Activated CD4-positive, alpha-beta T cell treated with anti-CD3 and anti-CD28 coated beads for 36 hours (primary cell): ENCODE measurements at places on chromosomes 7 and 10. TPM values are rescaled to one million over a fixed set of nuclear protein-coding genes. Genes with fewer than 3 reads are reported as not detected.
A peak's percentile ranks its signal among the peaks of the same experiment; 100 is the strongest.

GRCh38 chr10:69214666-69215131 is 5.4 kb upstream of the HKDC1 start:
- peaks cover 43% of the 10 kb centered on the region for H3K4me1 ChIP-seq
- DNase-seq, result no peak
- H3K36me3 ChIP-seq, result no peaks in the 10 kb centered on the region
- H3K27me3 ChIP-seq, result no peaks in the 10 kb centered on the region

DNA sequence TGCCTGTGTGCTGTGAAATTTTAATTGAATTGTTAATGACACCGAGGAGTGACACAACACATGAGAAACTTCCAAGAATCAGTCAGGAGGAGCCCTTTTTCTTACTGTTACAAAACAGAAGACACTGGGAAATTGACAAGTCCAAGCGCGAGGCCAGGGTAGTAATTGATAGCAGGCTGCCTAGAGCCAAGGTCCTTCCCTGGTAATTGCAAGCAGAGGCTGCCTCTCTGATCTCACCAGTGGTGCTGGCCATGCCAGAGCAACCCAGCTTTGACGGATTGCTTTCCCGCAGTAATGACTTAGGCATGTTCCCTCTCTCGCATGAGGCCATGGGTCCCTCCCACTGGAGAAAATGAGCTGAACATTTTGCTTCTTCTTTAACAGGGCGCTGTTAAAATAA is 111.5 kb downstream of the LRMDA start:
- no peaks in the 10 kb centered on the region for H3K36me3 ChIP-seq
- H3K4me3 ChIP-seq, result no peak overlapping the region
- H3K27ac ChIP-seq, result no peak overlapping the region

- no peaks in the 10 kb centered on the region for H3K4me1 ChIP-seq
- no peak overlapping the region for H3K4me3 ChIP-seq
- peaks cover 2% of the 10 kb centered on the region for H3K27me3 ChIP-seq
- H3K36me3 ChIP-seq, result no peaks in the 10 kb centered on the region
- DNase-seq, result no peak
- H3K27ac ChIP-seq, result no peak overlapping the region
Measured at GRCh38 chr7:39033885-39034624, 56.3 kb downstream of the POU6F2 start.

- DNase-seq, result no peak
- H3K4me3 ChIP-seq, result no peak overlapping the region
- no peaks in the 10 kb centered on the region for H3K4me1 ChIP-seq
- H3K27ac ChIP-seq, result no peak overlapping the region
Measured at GRCh38 chr10:35558276-35558675, 46.9 kb upstream of the GJD4 start.

- H3K4me1 ChIP-seq, result no peaks in the 10 kb centered on the region
- no peak for DNase-seq
- H3K4me3 ChIP-seq, result no peak overlapping the region
- H3K27me3 ChIP-seq, result peaks cover 20% of the 10 kb centered on the region
Measured at GRCh38 chr10:10872035-10872673, 145.5 kb upstream of the CELF2 start.

GRCh38 chr10:86122646-86123045 is 243.9 kb downstream of the GRID1 start:
- H3K4me1 ChIP-seq, result no peaks in the 10 kb centered on the region
- DNase-seq, result no peak
- H3K4me3 ChIP-seq, result no peak overlapping the region
- H3K36me3 ChIP-seq, result no peaks in the 10 kb centered on the region
- H3K27me3 ChIP-seq, result peaks cover 5% of the 10 kb centered on the region

GRCh38 chr7:17488829-17489228 is 190.4 kb downstream of the AHR start:
- no peaks in the 10 kb centered on the region for H3K27me3 ChIP-seq
- no peaks in the 10 kb centered on the region for H3K4me1 ChIP-seq
- DNase-seq, result no peak

DNA sequence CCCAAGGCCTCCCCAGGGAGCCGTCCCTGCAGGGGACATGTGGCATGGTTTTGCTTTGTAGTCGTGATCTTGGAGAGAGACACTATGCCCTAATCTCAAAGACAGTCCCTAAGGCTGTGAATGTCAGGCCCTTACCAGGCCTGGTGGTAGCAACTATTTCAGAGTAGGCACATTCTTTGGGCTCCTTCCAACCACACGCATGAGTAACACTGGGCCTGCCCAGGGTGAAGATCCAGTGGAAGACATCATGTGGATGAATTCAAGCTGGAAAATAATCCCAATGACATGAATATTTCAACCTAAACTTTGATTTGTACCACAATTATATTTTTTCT is 39.5 kb upstream of the INSIG1 start:
- H3K36me3 ChIP-seq, result no peaks in the 10 kb centered on the region
- H3K27ac ChIP-seq, result no peak overlapping the region
- no peak overlapping the region for H3K4me3 ChIP-seq
- H3K27me3 ChIP-seq, result peaks cover 7% of the 10 kb centered on the region

DNA sequence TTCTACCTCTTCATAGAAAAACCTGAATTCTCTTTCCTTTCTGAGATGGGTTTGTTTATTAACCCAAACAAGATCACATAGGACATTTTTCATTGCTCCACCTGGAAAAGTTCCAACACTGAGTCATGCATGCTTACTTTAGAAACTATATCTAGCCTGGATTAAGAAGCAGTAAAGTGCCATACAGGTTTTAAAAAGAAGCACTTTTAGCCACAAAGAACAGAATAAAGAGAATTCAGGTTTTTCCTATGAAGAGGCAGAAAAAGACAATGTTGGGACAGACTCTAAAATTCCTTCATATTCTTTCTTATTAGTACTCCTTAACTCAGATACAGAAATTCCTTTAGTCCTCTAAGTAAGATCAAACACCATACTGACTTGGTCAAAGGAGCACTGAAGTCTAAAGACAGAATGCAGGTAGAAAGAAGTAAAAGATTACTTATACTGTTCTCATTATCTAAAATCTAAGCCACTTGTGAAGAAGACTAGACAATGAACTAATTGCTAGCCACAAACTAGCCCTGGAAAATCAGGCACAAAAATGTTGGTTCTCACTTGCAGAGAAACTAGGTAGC is 241.3 kb downstream of the ANK3 start:
- no peak overlapping the region for H3K4me3 ChIP-seq
- H3K27me3 ChIP-seq, result no peaks in the 10 kb centered on the region
- peaks cover 28% of the 10 kb centered on the region for H3K36me3 ChIP-seq
- no peak for DNase-seq
- H3K27ac ChIP-seq, result no peak overlapping the region

DNA sequence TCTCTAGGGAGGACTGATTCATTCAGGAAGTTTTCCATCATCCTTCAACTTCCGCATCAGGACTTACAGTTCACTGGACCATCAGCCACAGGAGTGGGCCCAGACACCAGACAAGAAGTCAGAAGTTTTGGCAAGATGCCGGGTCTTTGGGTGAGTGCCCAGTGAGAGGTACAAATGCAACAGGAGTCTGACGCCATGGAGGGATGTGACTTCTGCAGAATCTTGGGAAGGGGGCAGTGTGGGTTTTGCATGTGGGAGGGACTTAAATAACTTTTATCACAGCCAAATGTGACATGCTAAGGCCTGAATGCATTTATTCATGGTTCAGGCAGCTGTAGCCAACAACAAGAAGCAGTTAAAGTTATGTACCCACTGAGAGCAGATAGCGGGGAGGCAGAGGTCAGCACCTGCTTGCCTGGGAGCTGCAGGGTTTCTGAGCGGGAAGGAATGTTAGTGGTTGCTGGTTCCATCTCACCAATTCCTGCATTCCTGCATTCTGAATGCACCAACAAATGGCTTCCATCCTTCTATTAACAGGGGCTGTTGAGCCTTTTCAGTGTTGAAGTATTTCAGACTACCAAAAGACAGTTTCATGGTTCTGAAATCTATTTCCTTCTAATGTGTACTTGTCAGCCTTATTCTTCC is 375.2 kb downstream of the PAXIP1 start:
- peaks cover 2% of the 10 kb centered on the region for H3K27me3 ChIP-seq
- no peak overlapping the region for H3K27ac ChIP-seq

GRCh38 chr7:30019960-30020359 is 6.5 kb downstream of the FKBP14 start:
- peaks cover 6% of the 10 kb centered on the region for H3K36me3 ChIP-seq
- H3K27ac ChIP-seq, result no peak overlapping the region
- H3K4me1 ChIP-seq, result peaks cover 26% of the 10 kb centered on the region
- no peak overlapping the region for H3K4me3 ChIP-seq
- no peaks in the 10 kb centered on the region for H3K27me3 ChIP-seq

GRCh38 chr7:157903296-157903695 is 566.5 kb downstream of the DNAJB6 start:
- H3K4me1 ChIP-seq, result peaks cover 10% of the 10 kb centered on the region
- H3K4me3 ChIP-seq, result no peak overlapping the region
- H3K36me3 ChIP-seq, result no peaks in the 10 kb centered on the region
- H3K27me3 ChIP-seq, result no peaks in the 10 kb centered on the region
- no peak for DNase-seq

GNAI1 gene
- total RNA-seq, result 3.6 TPM

GRCh38 chr7:20216406-20217036 is 663 bp downstream of the MACC1 start:
- DNase-seq, result no peak
- H3K4me3 ChIP-seq, result no peak overlapping the region
- peaks cover 16% of the 10 kb centered on the region for H3K4me1 ChIP-seq
- no peak overlapping the region for H3K27ac ChIP-seq

- peaks cover 73% of the 10 kb centered on the region for H3K27me3 ChIP-seq
- H3K4me3 ChIP-seq, result peak within 1 kb of the TSS; percentile 59
- H3K36me3 ChIP-seq, result no peaks in the 10 kb centered on the region
- peaks cover 21% of the 10 kb centered on the region for H3K4me1 ChIP-seq
Measured at GRCh38 chr10:69573056-69573806, at the start of gene NEUROG3. Gene NEUROG3, minus strand, starts transcription at chr10:69573422. Its CDS starts 379 bp downstream, at chr10:69573043.

- peak; percentile 41 for DNase-seq
- H3K27me3 ChIP-seq, result no peaks in the 10 kb centered on the region
- H3K4me3 ChIP-seq, result peak overlapping the region; percentile 18
- H3K4me1 ChIP-seq, result peaks cover 72% of the 10 kb centered on the region
- H3K27ac ChIP-seq, result peak overlapping the region; percentile 15
Measured at GRCh38 chr7:131097662-131098376, 229.9 kb upstream of the MKLN1 start.

DNA sequence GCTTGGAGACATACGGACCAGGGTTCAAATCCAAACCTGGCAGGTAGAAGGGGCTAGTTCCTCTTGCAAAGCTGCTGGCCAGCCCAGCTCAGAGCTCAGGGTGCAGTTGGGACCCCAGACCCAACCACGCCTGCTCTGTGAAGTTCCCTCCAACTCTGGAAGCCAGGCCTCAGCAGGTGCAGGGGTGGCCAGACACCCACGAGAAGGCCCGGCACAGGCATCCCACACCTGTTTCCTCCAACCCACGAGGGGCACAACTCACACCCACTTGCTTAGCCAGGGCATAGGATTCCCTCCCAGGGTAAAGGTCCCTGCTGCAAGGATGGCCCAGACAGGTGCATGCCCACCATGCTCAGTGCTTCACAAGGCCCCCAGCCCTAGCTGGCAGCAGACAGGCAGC is 262.4 kb downstream of the GRID1 start:
- no peak overlapping the region for H3K27ac ChIP-seq

GRCh38 chr7:101542527-101543241 is 86.4 kb downstream of the MYL10 start:
- H3K4me1 ChIP-seq, result no peaks in the 10 kb centered on the region
- no peak overlapping the region for H3K4me3 ChIP-seq
- peak; percentile 85 for DNase-seq
- H3K36me3 ChIP-seq, result no peaks in the 10 kb centered on the region

DNA sequence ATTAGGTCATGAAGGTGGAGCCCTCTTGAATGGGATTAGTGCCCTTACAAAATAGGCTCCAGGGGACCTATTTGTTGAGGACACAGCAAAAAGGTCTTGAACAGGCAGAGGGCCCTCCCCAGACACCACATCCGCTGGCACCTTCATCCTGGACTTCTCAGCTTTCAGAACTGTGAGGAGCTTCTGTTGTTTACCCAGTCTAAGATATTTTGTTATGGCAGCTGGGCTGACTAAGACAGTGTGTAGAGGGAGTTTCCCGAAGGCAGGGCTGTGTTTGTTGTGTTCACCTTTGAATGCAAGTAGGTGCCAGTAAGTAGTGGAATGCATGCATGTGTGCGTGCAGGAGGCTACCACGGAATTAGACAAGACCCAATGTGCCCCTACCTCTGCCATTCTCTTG is 106.7 kb downstream of the PTPRE start:
- peaks cover 3% of the 10 kb centered on the region for H3K27me3 ChIP-seq
- peaks cover 13% of the 10 kb centered on the region for H3K4me1 ChIP-seq
- no peaks in the 10 kb centered on the region for H3K36me3 ChIP-seq
- H3K27ac ChIP-seq, result no peak overlapping the region
- peak; percentile 27 for DNase-seq
- no peak overlapping the region for H3K4me3 ChIP-seq

HTR5A gene
- total RNA-seq, result not detected

GIMAP8 gene
- total RNA-seq, result 7.7 TPM

DNA sequence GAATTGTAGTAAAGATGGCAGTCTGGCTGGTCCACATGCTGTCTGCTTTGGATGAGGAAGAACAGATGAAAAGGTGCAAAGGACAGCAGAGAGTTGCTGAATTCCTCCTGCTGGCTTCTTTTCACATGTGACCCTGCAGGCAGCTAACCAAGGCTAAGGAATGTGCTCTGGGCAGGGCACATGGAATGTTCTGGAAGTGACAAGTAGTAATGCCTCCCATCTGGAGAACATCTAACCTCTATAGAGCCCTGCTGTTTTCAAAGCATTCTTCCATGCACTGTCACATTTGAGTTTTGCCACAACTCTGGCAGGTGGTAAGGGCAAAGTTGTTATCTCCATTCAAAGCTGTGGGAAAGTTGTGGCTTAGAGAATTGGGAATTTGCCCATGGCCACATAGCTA is 208.8 kb downstream of the STK31 start:
- peaks cover 20% of the 10 kb centered on the region for H3K27me3 ChIP-seq
- no peaks in the 10 kb centered on the region for H3K36me3 ChIP-seq
- H3K4me3 ChIP-seq, result no peak overlapping the region
- no peak overlapping the region for H3K27ac ChIP-seq
- no peaks in the 10 kb centered on the region for H3K4me1 ChIP-seq

DNA sequence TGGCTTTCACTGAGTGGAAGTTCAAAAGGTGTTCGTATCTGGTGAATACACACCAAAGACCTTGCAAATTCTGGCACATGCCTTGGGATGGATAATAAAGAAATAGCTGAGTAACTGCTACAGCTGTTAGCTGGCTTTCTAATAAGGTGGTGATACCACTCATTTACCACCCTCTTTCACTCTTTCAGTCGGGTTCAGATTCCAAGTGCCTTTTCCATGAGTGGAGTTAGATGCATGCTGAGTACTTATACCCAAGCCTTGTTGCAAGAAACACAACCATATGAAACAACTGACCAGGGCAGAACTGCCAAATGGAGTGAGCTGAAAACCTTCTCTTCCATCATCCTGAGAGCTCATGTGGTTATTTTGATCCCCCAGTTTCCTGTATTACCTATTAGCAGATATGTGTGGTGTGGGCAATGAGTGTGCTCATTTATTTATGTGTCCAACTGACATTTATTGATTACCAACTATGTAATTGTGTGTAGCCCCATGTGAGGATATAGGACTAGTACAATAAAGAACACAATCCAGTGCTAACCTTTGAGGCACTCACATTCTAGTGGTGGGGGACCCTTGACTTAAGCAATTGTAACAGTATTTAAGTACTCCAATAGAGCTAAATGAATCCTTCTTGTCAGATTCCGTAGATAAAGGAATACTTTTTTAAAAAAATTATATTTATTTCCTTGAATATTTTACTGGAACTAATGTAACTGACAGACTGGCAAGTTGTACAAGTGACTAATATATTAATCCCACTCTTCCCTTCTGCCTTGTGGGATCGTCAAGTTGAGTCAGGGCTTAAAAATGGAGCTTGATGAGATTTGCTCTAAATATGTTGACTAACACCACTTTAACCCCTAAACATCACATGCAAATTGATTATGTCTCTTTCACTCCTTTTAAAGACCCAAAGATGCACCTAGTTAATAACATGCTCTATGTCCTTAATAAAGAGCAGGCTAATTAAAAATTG is 124.7 kb downstream of the ARID5B start:
- no peak for DNase-seq
- H3K4me1 ChIP-seq, result peaks cover 92% of the 10 kb centered on the region
- H3K27me3 ChIP-seq, result no peaks in the 10 kb centered on the region
- H3K4me3 ChIP-seq, result no peak overlapping the region
- peak overlapping the region; percentile 66 for H3K27ac ChIP-seq
